ENCODE measurements at places on chromosomes 13 and 19.

DNA sequence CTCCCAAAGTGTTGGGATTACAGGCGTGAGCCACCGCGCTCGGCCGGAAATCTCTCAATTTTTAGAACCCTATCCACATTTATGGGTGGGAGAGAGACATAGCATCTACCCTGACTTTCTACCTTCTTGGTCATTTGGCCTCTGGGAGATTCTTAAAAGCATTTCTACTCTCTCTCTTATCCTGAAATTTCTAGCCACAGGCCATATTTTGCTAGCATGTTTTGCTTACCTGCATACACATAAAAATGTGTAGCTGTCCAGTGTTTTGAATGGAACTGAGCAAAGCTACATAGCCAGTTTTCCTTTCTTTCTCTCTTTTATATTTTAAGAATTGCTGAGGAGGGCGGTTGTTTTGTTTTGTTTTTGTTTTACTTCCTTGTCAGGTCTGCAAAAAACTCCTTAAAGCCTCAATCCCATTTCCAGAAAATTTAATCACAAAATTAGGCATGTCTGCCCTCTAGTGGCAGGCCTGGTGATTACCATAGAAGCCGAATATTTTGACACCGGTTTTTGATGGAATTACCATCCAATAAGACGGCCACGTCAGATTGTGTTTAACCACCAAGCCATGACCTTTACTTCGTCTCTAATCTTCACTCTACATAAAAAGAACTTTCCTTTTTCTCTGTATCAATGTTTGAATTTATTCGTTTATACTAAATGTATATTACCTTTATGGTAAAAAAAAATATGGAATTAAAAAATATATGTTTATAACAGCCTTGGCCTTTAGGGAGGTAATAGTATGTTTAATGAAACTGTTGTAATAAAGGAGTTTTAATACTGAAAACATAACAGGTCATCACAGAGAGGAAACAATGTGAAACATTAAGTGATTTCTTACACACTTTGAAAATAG lies 34.4 kb upstream of the OXGR1 start:
- H3K36me3 ChIP-seq: no peaks in the 10 kb centered on the region
- peak; percentile 78 for DNase-seq
- no peak overlapping the region for H3K4me3 ChIP-seq
- no peaks in the 10 kb centered on the region for H3K27me3 ChIP-seq

DNA sequence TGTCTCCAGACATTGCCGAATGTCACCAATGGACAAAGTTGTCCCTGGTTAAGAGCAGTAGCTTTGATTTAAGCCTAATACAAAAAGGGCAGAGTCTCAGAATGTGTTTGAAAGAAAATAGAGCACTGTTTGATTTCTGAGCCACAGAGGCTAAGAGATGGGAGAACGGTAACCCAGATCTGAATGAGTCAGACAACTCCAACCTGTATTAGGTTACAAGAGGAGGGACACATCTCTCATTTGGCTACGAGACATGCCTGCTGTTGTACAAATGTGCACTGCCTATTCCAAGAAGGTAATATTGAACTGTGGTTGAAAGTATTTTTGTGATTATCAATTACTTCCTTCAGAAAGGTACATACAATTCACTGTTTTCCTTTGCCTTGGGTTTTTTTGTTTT lies 4.9 kb upstream of the HSPH1 start:
- H3K4me1 ChIP-seq: peaks cover 6% of the 10 kb centered on the region
- no peaks in the 10 kb centered on the region for H3K27me3 ChIP-seq
- no peak overlapping the region for H3K4me3 ChIP-seq
- DNase-seq: peak; percentile 34
- no peak overlapping the region for H3K27ac ChIP-seq

GRCh38 chr13:49329831-49330545 lies 82.3 kb downstream of the CDADC1 start:
- H3K4me1 ChIP-seq: no peaks in the 10 kb centered on the region
- H3K27ac ChIP-seq: no peak overlapping the region
- no peaks in the 10 kb centered on the region for H3K36me3 ChIP-seq
- no peak overlapping the region for H3K4me3 ChIP-seq
- no peaks in the 10 kb centered on the region for H3K27me3 ChIP-seq
- DNase-seq: no peak

GRCh38 chr13:50783717-50784290 lies 59.7 kb downstream of the DLEU7 start:
- H3K27me3 ChIP-seq: peaks cover 23% of the 10 kb centered on the region
- H3K4me1 ChIP-seq: no peaks in the 10 kb centered on the region
- no peak overlapping the region for H3K27ac ChIP-seq
- H3K4me3 ChIP-seq: no peak overlapping the region

DNA sequence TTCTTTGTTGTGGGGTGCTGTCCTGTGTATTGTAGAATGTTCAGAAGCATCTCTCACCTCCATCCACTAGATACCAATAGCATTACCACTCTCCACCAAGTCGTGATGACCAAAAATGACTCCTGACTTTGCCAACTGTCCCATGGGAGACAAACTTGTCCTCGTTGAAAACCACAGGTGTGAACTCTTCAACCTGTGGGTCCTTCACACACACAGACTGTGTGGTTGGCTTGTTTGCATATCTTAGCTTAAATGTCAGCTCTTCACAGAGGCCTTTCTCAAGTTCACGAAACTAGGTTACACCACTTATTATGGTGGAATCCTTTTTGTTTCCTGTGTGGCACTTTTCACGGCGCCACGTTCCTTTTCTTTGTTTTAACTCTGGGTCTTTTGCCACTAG lies 6.8 kb downstream of the GPC5 start:
- no peak for DNase-seq
- H3K4me3 ChIP-seq: no peak overlapping the region
- no peaks in the 10 kb centered on the region for H3K4me1 ChIP-seq

DNA sequence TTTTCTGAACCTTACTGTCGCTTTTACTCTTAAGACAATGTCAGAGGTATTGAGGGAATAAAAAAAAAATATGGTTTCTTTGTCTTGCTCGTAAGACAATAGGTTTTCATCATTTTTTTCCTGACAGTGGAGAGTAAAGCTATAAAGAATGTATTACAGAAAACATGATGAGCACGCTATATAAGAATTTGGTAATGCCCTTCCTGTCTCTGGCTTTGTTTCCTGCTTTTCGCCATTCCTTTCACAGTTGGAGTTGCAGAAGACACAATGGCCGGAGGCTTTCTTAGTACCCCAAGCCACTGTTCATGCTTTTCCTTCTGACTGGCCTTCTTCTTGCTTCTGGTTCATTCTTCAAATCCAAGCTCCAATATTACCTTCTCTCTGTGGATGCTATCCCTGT lies 101.0 kb upstream of the DACH1 start:
- no peak overlapping the region for H3K4me3 ChIP-seq
- peaks cover 5% of the 10 kb centered on the region for H3K4me1 ChIP-seq
- H3K27ac ChIP-seq: no peak overlapping the region

GRCh38 chr19:32269831-32270230 lies 75.6 kb upstream of the ZNF507 start:
- no peak overlapping the region for H3K4me3 ChIP-seq
- H3K36me3 ChIP-seq: no peaks in the 10 kb centered on the region
- H3K4me1 ChIP-seq: no peaks in the 10 kb centered on the region

DNA sequence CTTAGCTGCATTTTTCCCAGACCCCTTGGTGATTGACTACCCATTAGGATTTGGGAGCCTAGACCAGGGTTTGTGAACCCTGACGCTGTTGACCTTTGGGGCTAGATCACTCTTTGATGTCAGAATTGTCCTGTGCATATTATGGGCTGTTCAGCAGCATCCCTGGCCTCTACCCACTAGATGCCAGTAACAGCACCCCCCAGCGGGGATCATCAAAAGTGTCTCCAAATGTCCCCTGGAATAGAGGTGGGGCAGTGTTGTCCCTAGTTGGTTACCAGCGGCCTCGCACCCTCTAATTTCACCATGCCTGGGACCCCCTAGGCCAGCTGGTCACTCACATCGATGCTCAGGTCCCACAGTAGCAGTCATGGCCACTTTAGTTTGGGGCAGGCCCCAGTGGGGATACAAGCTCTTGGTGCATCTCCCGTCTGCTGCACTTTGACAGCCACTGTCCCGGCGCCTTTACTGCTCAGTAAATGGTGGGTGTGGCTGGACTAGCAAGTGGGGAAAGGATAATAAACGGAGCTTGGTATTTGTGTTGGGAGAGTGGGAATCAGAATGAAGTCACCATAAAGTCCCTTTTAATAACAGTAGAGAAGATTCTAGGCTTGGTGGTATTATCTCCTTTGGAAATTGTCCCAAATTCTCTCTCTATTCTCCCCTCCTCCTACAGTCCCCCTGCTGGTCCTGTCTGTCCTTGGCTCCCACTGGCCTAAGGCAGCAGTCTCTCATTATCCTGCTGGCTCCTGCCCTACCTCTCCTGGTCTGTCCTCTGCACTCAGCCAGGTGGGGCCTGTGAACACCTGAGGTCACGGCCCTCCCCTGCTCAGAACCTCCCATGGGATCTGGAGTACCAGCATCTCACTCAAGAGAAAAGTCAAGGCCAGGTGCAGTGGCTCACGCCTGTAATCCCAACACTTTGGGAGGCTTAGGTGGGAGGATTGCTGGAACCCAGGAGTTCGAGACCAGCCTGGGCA lies 80.6 kb downstream of the SIPA1L3 start:
- DNase-seq: no peak
- H3K27ac ChIP-seq: no peak overlapping the region
- H3K4me1 ChIP-seq: peaks cover 34% of the 10 kb centered on the region
- H3K4me3 ChIP-seq: no peak overlapping the region

GRCh38 chr13:27997904-27998522 lies 9.5 kb upstream of the URAD start:
- no peaks in the 10 kb centered on the region for H3K4me1 ChIP-seq
- H3K27me3 ChIP-seq: no peaks in the 10 kb centered on the region
- H3K36me3 ChIP-seq: no peaks in the 10 kb centered on the region
- H3K4me3 ChIP-seq: no peak overlapping the region

DNA sequence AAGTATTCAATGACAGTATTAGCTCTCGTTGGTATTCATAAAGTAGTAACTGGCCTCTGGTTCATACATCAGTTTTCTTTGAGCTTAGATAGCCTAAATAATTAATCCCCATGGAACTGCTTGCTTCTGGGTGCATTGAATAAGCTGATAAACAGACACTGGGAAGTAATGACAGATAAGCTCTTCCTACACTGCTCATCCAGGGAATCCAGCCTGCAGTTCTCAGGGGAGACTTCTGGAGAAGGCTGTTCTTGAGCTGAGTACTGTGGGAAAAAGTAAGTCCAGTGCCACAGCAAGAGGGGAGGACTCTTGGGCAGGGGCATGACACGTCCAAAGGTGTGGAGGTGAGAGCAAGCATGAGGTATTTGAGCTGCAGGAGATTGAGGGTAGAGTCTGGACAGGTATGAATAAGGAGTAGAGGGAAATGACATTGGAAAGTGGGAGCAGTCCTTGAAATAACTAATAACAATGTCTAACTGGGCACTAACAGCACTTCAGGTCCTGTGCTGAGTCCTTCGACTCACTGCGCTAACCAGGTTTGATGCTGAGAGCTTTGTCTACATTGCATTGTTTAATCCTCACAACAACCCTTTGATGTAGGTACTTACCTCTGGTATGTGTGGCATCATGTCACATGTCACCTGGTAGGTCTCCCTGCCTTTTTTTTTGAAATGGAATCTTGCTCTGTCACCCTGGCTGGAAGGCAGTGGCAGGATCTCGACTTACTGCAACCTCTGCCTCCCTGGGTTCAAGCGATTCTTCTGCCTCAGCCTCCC lies 7.2 kb downstream of the GARRE1 start:
- no peak for DNase-seq
- peaks cover 5% of the 10 kb centered on the region for H3K36me3 ChIP-seq
- no peak overlapping the region for H3K27ac ChIP-seq
- H3K27me3 ChIP-seq: no peaks in the 10 kb centered on the region
- H3K4me3 ChIP-seq: no peak overlapping the region

DNA sequence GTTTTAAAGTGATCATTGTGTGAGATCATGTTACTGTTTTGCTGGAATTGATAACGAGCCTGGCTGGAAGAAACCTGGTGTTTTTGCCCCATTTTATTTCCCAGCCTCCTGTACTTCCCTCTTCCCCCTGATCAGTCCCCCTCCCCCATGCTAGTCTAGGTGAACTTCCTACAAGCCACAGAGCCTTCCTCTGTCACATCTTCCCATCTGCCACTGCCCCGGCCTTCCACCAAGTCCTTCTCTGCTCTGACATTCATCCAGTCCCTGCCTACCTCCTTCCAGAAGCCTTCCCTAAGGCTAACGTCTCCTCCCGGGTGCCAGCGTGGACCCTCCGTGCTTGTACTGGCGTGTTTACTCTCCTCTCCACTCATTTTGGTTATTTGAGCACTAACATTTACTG lies 14.3 kb downstream of the FARP1 start:
- H3K4me1 ChIP-seq: peaks cover 5% of the 10 kb centered on the region
- H3K4me3 ChIP-seq: no peak overlapping the region
- DNase-seq: no peak
- no peak overlapping the region for H3K27ac ChIP-seq
- no peaks in the 10 kb centered on the region for H3K27me3 ChIP-seq

- H3K4me1 ChIP-seq: no peaks in the 10 kb centered on the region
- H3K4me3 ChIP-seq: no peak overlapping the region
- H3K27ac ChIP-seq: no peak overlapping the region
- H3K36me3 ChIP-seq: no peaks in the 10 kb centered on the region
Observed at GRCh38 chr19:31627620-31628365, 278.6 kb upstream of the TSHZ3 start.

GRCh38 chr19:41548954-41549688 lies 26.8 kb upstream of the CEACAM21 start:
- H3K4me3 ChIP-seq: no peak overlapping the region
- H3K36me3 ChIP-seq: peaks cover 11% of the 10 kb centered on the region
- H3K4me1 ChIP-seq: no peaks in the 10 kb centered on the region
- H3K27me3 ChIP-seq: peaks cover 100% of the 10 kb centered on the region
- H3K27ac ChIP-seq: no peak overlapping the region

GRCh38 chr13:51802631-51803418 lies 1.1 kb downstream of the DHRS12 start:
- H3K27ac ChIP-seq: peak overlapping the region; percentile 87
- H3K4me1 ChIP-seq: peaks cover 16% of the 10 kb centered on the region
- no peak for DNase-seq
- peak overlapping the region; percentile 74 for H3K4me3 ChIP-seq
- H3K36me3 ChIP-seq: no peaks in the 10 kb centered on the region

DNA sequence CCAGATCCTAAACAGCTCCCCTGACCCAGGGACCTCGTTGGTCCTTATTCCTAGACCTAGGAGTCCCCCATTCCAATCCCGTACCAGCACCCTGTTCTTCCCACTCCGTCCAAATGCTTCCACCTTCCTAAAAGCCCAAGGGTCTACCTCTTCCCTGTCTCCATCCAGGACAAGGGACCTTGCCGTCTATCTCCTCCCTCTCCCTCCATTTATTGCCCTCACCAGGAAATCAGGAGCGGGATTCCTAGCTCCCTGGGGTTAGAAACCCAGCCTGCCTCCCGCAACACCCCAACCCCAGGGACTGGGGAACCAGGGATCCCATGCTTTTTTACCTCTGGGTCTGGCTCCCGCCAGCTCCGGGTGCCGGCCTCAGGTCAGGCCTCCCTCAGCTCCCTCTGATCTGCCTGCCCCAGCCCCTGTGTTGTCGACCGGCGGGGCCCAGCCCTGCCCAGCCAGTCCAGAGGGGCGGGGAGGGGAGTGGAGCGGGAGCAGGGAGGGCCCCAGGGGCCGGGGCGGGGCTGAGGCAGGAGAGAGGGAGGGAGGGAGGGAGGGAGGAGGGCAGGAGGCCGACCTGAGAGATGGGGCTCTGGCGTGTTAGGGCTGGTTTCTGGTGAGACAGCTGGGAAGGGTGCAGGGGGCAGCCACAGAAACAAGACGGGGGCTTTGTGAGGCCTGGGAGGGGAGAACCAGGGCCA lies at the start of gene B3GNT8:
TSS of gene B3GNT8 (minus strand) at position 423 of the 695 bp plus-strand sequence. CDS start 596 bp downstream, outside the sequence.
- peak; percentile 47 for DNase-seq
- peaks cover 31% of the 10 kb centered on the region for H3K36me3 ChIP-seq
- no peak within 1 kb of the TSS for H3K4me3 ChIP-seq
- peak within 1 kb of the TSS; percentile 29 for H3K27ac ChIP-seq

GRCh38 chr19:2268480-2268830 lies 12.2 kb upstream of the JSRP1 start:
- no peak overlapping the region for H3K27ac ChIP-seq
- DNase-seq: no peak
- peaks cover 37% of the 10 kb centered on the region for H3K36me3 ChIP-seq
- peak overlapping the region; percentile 91 for H3K4me3 ChIP-seq

Data from MCF 10A (cell line).